NCI-H69 (cell line): ENCODE measurements at places on chromosomes 16 and 17.

DNA sequence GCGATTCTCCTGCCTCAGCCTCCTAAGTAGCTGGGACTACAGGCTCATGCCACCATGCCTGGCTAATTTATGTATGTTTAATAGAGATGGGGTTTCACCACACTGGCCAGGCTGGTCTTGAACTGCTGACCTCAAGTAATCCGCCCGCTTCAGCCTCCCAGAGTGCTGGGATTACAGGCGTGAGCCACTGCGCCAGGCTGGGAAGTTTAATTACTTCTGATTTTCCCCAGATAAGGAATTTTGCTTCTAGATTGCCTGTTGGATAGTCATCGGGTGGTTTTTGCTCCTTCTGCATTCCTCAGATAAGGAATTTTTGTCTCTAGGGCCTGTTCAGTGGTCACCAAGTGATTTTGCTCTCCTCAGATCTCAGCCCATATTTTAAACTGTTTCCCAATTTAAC lies 112.5 kb downstream of the MAP2K4 start:
- no peak for DNase-seq

GRCh38 chr17:67868176-67868575 lies 42.9 kb downstream of the BPTF start:
- DNase-seq, result no peak

DNA sequence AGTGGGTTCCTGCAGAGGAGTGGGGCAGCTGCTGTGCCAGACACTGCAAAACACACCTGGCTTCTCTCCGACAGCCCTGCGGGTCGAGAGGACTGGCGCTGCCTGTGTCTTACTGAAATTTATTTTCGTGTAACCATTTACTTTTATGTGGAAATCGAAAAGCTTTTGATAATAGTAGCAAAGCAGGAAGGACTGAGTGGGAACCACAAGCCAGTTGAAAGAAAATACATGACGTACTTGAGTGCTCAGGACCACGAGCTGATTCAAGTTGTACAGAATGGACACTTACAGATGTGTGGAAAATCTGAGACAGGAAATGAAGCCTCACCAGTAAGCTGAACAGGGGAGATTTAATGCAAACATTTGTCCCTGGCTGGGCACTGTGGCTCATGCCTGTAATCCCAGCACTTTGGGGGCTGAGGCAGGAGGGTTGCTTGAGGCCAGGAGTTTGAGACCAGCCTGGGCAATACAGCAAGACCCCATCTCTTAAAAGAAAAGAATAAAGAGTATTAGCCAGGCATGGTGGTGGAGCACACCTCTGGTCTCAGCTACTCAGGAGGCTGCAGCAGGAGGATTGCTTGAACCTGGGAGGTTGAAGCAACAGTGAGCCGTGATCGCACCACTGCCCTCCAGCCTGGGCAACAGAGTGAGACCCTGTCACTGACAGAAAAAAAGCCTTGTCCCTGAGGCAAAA lies 11.3 kb upstream of the RPL13 start:
- no peak for DNase-seq

DNA sequence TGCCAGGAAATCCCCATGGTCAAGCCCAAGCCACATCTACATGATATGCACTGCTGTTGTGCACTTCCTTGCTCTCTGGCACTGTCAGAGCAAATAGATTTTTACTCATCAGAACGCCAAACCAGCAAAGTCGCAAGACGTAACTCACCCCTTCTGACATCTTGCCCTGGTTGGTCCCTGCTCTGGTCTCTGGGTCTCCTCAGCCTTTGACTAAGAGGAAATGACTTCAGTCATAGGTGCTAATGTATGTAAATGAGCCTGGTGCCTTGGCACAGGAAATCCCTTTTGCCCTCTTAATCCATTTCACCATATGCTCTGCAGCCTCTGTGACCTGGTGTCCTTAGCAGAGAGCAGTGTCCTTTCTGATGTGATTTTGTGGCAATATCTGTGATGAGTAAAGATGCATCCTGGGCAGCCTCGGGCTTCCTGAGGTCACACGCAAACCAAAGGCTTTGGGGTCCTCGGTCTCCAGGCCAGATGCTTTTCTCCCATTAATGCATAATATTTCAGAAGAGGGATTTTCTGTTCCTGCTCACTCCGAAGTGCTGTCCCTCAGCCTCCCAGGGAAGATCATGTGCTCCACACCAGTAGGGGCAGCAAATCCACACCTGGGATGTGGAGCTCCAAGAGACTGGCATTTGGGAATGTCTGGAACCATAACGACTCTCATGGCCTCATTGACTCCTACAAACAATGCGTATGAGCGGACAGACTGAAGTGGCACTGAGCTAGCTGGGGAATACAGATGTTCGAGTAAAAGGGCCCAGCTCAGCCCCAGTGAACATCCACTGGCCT lies 66.9 kb downstream of the GP2 start:
- DNase-seq, result no peak

- DNase-seq, result peak; percentile 84
Measured at GRCh38 chr17:57876023-57876865, 26.4 kb upstream of the MRPS23 start.
